HCT116 (cell line): ENCODE measurements at places on chromosomes 7 and 10. TPM values are rescaled to one million over a fixed set of nuclear protein-coding genes. Genes with fewer than 3 reads are reported as not detected.

DNA sequence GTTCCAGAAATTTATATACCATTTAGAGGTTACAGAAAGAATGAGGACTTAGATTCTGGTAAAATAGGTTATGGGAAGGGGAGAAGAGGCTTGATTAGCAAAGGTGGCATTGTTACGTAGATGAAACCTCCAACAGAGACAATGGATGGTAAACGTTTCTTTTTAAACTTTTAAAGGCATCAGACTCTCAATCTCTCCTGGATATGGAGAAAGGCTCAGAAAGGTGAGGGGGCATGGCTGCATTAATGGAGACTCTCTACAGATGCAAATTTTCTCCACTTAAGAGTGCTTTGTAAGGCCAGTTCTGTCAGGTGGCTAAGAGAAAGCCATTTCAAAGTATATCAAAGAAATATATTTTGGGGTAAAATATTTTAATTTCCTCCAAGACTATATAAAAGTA is 240.9 kb upstream of the PTER start:
- no peak overlapping the region for H3K27ac ChIP-seq
- H3K36me3 ChIP-seq: no peaks in the 10 kb centered on the region
- no peak overlapping the region for H3K4me3 ChIP-seq
- 0 out of 2 replicates have a peak, but pooled peaks cover 3% of the 10 kb centered on the region for H3K27me3 ChIP-seq
- no peak for DNase-seq

GRCh38 chr7:468681-469562 is 50.7 kb downstream of the PDGFA start:
- no peak for DNase-seq
- no peaks in the 10 kb centered on the region for H3K4me1 ChIP-seq
- no peak overlapping the region for H3K27ac ChIP-seq

GRCh38 chr7:137919987-137920386 is 73.2 kb upstream of the DGKI start:
- no peak overlapping the region for H3K27ac ChIP-seq
- no peaks in the 10 kb centered on the region for H3K36me3 ChIP-seq
- no peak for DNase-seq

- DNase-seq: no peak
- H3K4me1 ChIP-seq: no peaks in the 10 kb centered on the region
- no peaks in the 10 kb centered on the region for H3K27me3 ChIP-seq
- no peak overlapping the region for H3K27ac ChIP-seq
These were observed 318.9 kb downstream of the IPMK start for GRCh38 chr10:57948796-57949195.

DNA sequence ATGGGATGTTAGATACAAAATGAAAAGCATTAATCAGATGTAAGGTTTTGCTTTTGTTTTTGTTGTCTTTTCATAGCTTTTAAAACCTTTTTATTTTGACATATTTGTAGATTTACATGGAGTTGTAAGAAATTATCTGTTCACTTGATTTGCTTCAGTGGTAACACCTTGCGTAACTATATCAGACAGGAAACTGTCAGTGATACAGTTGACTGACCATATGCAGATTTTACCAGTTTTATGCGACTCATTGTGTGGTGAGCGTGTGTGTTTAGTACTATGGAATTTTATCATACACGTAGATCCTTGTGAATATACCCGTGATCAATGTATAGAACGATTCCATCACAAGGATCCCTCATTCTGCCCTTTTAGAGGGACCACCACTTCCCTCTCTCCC is 701.4 kb downstream of the SUGCT start:
- H3K4me3 ChIP-seq: no peak overlapping the region
- H3K27me3 ChIP-seq: no peaks in the 10 kb centered on the region
- no peak overlapping the region for H3K27ac ChIP-seq
- no peaks in the 10 kb centered on the region for H3K36me3 ChIP-seq
- no peaks in the 10 kb centered on the region for H3K4me1 ChIP-seq

Gene PAX4
- total RNA-seq: not detected

- no peak overlapping the region for H3K4me3 ChIP-seq
- DNase-seq: no peak
- H3K36me3 ChIP-seq: no peaks in the 10 kb centered on the region
- H3K27ac ChIP-seq: no peak overlapping the region
These were observed 21.5 kb upstream of the SEC61G start for GRCh38 chr7:54780490-54780889.

Gene ABCB1
- 1.8 TPM for total RNA-seq

- no peaks in the 10 kb centered on the region for H3K27me3 ChIP-seq
- no peaks in the 10 kb centered on the region for H3K36me3 ChIP-seq
- H3K4me1 ChIP-seq: peaks cover 16% of the 10 kb centered on the region; the same call in 1 of the 2 replicates
- no peak for DNase-seq
- H3K27ac ChIP-seq: no peak overlapping the region
- H3K4me3 ChIP-seq: no peak overlapping the region
These were observed 160.8 kb upstream of the WNT16 start for GRCh38 chr7:121167971-121168370.

Gene NEBL
- 16.6 TPM for total RNA-seq

DNA sequence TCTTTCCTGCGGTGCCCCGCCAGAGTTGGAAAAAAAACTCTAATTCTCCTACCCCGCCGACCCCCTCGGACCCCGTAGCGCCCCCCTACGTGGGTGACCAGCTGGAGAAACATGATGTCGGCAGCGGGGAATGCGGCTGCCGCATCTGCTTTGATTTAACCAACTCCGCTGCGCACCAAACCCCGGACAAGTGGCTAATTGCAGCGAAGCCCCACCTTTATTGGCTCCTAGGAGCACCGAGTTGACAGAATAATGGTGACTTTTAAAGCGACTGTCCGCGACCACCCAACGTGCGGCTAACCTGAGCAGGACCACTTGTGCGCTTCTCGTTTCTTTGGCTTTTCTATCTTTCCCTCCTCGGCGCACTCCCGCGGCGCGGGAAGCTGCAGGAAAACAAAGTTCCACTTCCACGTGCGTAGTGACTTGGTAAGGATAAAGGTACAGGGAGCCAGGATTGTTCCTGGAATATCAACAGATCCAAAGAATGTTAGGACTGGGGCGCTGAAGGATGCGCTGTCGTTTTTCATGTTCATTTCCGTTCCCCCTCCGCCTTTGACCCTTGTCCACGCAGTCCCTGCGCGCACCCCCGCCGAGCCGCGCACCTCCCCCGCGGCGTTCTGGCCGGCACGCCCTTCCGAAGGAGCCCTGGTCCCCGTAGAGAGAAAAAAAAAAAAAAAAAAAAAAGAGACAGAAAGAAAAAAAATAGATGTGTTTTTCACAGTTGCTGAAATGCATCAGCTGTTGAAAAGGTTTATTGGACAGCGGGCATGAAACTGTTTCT is 1.4 kb downstream of the WNT16 start:
- no peak for DNase-seq
- peak overlapping the region; percentile 55 for H3K4me3 ChIP-seq
- peak overlapping the region; percentile 92 for H3K27ac ChIP-seq

Gene LRRC18
- not detected for total RNA-seq

Gene PDE1C
- total RNA-seq: 0.17 TPM

Gene CYP26C1
- 0.07 TPM for total RNA-seq

DNA sequence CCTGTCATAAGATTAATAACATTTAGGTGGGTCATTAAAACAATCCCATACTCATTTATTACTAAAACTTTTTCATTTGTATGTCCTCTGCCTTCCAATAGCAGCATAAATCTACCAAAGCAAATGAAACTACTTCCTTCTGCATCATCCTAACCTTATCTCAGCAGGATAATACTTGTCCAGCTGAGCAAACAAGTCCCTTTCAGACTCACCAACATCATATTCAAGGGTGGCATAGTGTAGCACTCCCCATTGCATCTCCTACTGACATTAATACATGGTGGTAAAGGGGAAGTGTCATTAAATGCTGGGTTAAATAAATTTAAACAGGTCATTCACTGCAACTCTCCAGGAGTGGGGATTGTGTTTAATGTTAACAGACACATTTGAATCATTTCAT is 3.4 kb upstream of the MINDY3 start:
- no peak overlapping the region for H3K27ac ChIP-seq
- peaks cover 7% of the 10 kb centered on the region; the same call in 1 of the 2 replicates for H3K4me1 ChIP-seq
- DNase-seq: no peak

Gene MYPN
- 0.34 TPM for total RNA-seq

- no peak overlapping the region for H3K27ac ChIP-seq
- no peak for DNase-seq
- peaks cover 30% of the 10 kb centered on the region for H3K4me1 ChIP-seq
These were observed 76.0 kb downstream of the USP6NL start for GRCh38 chr10:11535346-11535959.

Gene NRP1
- 3.8 TPM for total RNA-seq

Gene HSPA12A
- total RNA-seq: 19.8 TPM

DNA sequence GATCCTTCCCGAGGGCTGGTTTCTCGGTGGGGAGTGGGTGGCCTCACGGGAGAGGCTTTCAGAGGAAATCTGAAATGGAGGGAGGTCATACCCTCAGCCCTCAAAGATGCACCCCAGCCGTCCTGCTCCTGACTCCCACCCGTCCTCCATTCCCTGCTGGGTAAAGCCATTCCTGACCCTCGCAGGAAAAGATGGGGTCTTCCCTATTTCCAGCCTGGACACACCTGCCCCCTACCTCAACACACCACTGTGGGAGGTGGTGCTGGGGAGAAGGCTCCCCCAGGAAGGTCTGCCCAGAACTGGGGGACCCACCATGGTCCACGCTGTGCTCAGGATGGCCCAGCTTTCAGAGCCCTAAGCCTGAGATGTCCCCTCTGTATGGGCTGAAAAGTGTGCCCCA is 86.9 kb downstream of the CHST15 start:
- H3K27me3 ChIP-seq: no peaks in the 10 kb centered on the region
- no peaks in the 10 kb centered on the region for H3K4me1 ChIP-seq
- no peak overlapping the region for H3K27ac ChIP-seq
- DNase-seq: no peak
- H3K4me3 ChIP-seq: no peak overlapping the region
- H3K36me3 ChIP-seq: peaks cover 28% of the 10 kb centered on the region

Gene EPHB6
- total RNA-seq: 12.6 TPM

Gene ASZ1
- not detected for total RNA-seq

Gene SVOPL
- not detected for total RNA-seq

GRCh38 chr7:1197997-1198625 is 34.6 kb upstream of the UNCX start:
- no peaks in the 10 kb centered on the region for H3K36me3 ChIP-seq
- H3K27ac ChIP-seq: no peak overlapping the region
- H3K4me3 ChIP-seq: no peak overlapping the region
- peaks cover 13% of the 10 kb centered on the region for H3K4me1 ChIP-seq
- peaks cover 6% of the 10 kb centered on the region; the same call in 1 of the 2 replicates for H3K27me3 ChIP-seq
- DNase-seq: no peak

- H3K4me3 ChIP-seq: no peak overlapping the region
- no peak for DNase-seq
- no peaks in the 10 kb centered on the region for H3K36me3 ChIP-seq
- no peak overlapping the region for H3K27ac ChIP-seq
- H3K27me3 ChIP-seq: peaks cover 21% of the 10 kb centered on the region
- no peaks in the 10 kb centered on the region for H3K4me1 ChIP-seq
These were observed 233.1 kb upstream of the CSTF2T start for GRCh38 chr10:51932530-51932929.

Gene EN2
- 0.32 TPM for total RNA-seq

Gene CALML3
- total RNA-seq: not detected

GRCh38 chr10:67098461-67098860 is 172.6 kb downstream of the LRRTM3 start:
- H3K36me3 ChIP-seq: no peaks in the 10 kb centered on the region
- DNase-seq: no peak
- no peak overlapping the region for H3K4me3 ChIP-seq

GRCh38 chr7:19106241-19107080 is 11.0 kb downstream of the TWIST1 start:
- no peaks in the 10 kb centered on the region for H3K27me3 ChIP-seq
- no peaks in the 10 kb centered on the region for H3K36me3 ChIP-seq
- DNase-seq: no peak

DNA sequence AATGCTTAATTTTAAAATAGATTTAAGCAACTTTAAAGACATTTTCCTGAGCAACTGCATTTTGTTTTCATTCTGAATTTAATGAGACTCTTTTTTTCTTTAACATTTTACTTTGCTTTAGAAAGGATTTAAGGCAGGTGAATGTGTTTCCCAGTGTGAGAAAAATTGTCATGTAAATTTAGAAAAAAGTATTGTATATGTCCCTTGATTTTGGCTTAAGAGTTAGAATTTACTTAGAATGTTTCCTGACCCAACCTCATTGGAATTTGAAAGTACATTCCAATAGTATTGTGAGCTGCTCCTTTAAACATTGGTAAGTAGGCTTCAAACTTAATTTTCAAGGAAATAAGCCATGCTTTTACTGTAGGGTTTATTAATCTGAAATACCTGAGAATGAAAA is 110.2 kb downstream of the PTEN start:
- H3K27me3 ChIP-seq: no peaks in the 10 kb centered on the region

DNA sequence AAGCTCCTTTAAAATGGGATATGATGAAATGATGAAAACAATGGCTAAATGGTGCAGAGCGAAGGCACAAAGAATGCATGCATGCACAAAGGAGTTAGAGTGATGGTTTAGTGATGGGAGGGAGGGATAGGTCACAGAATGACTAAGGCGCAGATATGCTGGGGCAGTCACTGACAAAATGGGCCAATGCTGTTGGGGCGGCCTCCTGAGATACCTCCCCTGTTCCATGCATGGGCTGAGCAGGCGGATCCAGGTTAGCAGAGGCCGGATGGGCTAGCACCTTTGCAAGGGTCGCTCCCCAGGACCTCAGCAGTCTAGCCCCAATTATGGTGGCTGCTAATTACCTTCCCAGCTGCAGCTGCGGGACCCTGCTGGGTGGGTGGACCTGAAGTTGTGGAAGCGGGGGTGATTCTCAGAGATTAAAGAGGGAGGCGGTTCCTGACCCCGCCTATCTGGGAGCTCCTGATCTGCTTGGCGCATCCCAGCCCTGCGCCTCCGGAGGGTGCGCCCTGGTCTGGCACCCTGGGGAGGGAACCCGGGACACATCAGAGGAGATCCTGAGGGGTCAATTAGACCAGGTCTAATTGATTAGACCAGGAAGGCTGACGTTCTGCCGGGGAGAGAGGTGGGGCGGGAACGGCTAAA is 175.0 kb downstream of the CYP26A1 start:
- no peaks in the 10 kb centered on the region for H3K36me3 ChIP-seq
- H3K27me3 ChIP-seq: no peaks in the 10 kb centered on the region
- no peak overlapping the region for H3K4me3 ChIP-seq
- no peak overlapping the region for H3K27ac ChIP-seq
- H3K4me1 ChIP-seq: no peaks in the 10 kb centered on the region

Gene RHOBTB1
- total RNA-seq: 1.6 TPM

- no peaks in the 10 kb centered on the region for H3K36me3 ChIP-seq
- H3K27me3 ChIP-seq: no peaks in the 10 kb centered on the region
- no peak for DNase-seq
- no peak overlapping the region for H3K27ac ChIP-seq
- H3K4me3 ChIP-seq: no peak overlapping the region
These were observed 24.1 kb upstream of the PROSER2 start for GRCh38 chr10:11798845-11799735.

GRCh38 chr10:44966129-44966815 is 6.7 kb downstream of the RASSF4 start:
- peaks cover 9% of the 10 kb centered on the region; the same call in 1 of the 2 replicates for H3K4me1 ChIP-seq
- no peak overlapping the region for H3K4me3 ChIP-seq
- no peaks in the 10 kb centered on the region for H3K27me3 ChIP-seq
